ENCODE measurements at places on chromosomes 12 and 14.

GRCh38 chr12:112327209-112327938, 54.9 kb downstream of the HECTD4 start:
- DNase-seq: no peak

DNA sequence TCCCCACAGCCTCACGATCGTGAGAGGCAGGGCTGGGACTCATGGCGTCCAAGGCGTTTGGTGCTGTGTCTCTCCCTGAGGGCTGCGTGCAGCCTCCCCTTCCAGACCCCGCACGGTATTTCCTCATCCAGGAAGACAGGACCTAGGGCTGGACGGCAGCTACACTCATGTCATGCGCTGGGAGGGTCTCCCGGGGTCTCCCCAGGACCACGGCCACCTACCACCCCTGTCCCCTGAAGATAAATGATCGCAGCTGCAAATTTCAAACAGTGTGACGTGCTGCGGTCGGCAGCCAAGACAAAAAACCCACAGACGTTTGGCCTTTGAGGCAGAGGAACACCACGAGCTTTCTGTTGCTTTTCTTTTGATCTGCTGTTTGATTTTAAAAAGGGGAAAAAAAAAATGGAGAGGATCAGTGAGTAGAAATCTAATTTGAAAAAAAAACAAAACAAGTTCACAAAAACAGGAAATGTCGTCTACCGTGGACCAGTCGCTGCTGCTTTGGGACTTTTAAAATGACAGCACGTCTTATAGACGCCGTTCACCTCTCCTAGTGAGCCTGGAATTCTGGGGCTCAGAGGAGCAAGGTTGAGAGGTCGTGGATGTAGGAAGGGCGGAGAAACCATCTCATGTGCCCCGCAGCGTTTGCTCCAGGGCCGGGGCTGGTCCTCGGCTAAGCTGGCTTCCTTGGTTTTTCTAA, 237.6 kb downstream of the SLC41A2 start:
- DNase-seq: no peak

DNA sequence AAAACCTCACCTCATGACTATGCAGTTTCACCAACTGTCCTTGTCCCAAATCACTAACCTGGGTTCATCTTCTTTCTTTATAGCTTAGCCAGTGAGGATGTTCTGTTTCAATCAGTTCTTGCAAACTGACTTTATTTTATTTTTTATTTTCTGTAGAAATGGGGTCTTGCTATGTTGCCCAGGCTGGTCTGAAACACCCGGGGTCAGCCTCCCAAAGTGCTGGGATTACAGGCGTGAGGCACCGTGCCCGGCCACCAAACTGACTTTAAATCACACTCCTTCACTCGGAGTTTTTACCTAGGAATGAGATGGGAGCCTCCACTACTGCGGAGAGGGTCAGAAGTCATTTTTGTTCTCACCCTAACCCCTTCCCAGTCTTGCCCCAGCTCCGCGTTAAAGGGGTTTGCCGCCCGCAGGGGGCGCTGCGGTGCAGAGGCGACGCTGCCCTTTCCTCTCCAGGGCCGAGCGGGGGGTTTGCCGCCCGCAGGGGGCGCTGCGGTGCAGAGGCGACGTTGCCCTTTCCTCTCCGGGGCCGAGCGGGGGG, 7.0 kb upstream of the B4GALNT3 start:
- DNase-seq: no peak

- no peak for DNase-seq
Observed at GRCh38 chr12:76083246-76083903, 1.1 kb downstream of the NAP1L1 start.

- DNase-seq: no peak
Observed at GRCh38 chr14:104134061-104134965, 4.1 kb upstream of the KIF26A start.

DNA sequence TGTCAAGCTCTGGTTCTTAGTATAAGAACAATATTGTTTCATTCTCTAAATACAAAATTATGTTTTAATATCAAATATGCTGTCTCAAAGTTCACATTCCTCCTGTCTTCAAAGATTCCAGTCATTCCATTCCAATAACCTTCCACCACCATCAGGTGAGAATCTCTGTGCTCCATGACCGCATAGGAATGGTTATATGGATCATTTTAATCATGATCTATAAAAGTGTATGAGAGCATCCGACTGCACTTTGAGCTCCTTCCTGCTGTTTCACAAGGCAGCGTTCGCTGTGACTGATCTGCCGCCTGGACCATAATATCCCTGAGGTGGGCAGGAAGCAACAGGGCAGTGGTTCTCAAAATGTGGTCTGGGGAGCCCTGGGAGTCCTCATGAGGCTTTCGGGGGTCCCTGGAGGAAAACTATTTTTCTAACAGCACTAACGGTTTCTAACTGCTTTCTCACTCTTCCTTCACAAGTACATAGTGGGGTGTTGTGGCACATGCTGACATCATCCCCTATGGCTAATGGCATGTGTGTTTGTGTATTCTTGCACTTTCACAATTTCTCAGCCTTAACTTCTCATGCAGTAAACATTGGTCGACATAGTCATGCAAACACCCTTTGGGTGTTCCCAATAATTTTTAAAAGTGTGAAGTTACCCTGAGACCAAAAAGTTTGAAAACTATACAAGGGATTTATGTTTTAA, 137.4 kb downstream of the ANO2 start:
- no peak for DNase-seq

DNA sequence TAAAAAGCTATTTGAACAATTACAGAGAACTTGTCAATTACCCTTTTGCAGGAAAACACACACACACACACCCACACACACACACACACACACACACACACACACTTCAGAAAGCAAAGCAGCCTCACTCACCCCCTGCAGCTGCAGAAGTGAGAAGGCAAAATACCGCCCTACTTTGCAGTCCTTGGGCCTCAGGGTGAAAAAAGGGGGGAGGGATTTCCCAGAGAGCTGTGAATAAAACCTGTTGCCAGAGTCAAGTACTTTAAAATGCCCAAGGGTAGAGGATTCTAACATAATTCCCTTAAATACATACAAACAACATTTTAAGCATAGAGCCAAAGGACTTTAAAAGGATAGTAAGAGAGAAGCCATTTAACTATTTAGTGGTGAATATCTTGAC, 285.9 kb downstream of the MDGA2 start:
- no peak for DNase-seq

DNA sequence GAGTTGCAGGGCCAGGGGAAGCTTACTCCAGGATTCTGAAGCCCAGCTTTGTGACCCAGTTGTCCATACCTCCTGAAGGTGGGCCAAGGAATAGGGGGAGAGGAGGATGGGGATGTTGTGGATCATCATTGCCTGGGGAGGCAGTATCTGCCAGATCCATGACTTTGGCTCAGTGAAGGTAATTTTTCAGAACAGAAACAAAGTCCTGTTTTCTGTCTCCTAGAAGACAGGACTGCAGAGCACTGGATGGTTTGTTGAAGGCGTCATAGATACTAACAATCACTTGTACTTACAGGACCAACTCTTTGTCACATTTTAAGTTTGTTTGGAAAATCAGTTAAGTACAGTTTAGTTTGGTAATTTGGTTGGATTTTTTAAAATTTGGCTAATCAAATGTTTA, 38.4 kb downstream of the ANO6 start:
- no peak for DNase-seq

Measured in NCI-H526 (cell line).